ENCODE measurements at places on chromosomes 4 and X. TPM values are rescaled to one million over a fixed set of nuclear protein-coding genes. Genes with fewer than 3 reads are reported as not detected.

MGARP gene
- total RNA-seq: 3.8 TPM

RNF128 gene
- 17.1 TPM for total RNA-seq

XG gene
- 14.4 TPM for total RNA-seq

CENPI gene
- 1.4 TPM for total RNA-seq

GUF1 gene
- 12.6 TPM for total RNA-seq

GSX2 gene
- not detected for total RNA-seq
